Spinal cord (tissue), 10 donors: ENCODE measurements at places on chromosomes 1 and 21. TPM values are rescaled to one million over a fixed set of nuclear protein-coding genes. Genes with fewer than 3 reads are reported as not detected.

DNA sequence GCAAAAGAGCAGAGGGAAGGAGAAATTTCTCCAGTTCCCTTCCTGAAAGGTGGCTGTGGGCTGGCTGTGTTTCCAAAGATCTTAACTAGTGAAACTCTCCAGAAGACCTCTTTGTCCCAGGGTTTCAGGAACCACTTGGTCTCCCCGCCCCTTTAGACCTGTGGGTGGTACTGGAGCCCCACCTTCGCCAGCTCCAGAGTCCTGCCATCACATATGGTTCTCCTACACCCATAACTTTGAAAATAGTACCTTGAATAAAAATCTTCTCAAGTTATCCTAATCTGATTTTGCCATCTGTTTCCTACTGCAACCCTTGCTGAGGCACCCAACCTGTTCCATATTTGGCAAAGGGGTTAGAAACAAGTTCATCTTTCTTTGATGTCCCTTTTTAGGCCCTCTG, 303.9 kb downstream of the SEC16B start:
- H3K36me3 ChIP-seq, result no peaks in the 10 kb centered on the region
- H3K27me3 ChIP-seq, result no peaks in the 10 kb centered on the region
- no peaks in the 10 kb centered on the region for H3K4me1 ChIP-seq
- H3K4me3 ChIP-seq, result no peak overlapping the region
- DNase-seq, result no peak

The RNU1-3 gene
- 4,182 TPM for total RNA-seq

DNA sequence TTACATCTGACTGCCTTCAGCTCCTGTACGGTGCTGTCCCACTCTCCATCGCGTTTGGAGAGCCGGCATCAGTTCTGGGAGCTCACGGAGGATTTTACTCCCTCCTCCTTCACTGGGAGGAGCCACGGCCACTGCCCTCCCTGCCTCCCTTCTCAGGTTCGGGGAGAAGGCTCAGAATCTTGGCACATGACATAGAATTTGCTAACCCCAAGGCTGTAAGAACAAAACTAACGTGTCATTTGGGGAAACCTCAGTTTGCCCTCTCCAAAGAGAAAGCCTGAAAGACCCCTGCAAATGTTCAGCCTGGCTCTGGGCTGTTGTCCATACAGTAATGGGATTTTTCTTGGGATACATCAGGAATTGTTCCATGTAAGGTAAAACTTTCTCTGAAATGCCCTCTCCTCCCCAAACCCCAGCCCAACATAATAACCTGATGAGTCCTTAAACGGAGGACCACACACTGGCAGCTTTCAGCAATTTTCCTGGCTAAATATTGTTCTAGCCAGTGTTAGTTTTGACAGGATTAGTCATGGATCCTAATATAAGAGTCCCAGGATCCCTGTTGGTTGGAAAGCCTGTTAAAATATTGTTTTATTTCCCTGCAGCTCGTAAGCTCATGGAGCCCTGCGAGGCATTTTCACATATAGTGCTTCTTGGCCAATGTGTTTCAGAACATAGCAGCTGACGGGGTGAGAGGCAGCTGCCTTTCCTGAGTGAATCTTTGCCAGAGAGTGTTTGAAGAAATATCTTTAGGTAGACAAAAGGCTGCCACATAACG, 98.8 kb downstream of the RHOU start:
- H3K27ac ChIP-seq, result peak overlapping the region; percentile 53
- H3K27me3 ChIP-seq, result no peaks in the 10 kb centered on the region
- H3K4me3 ChIP-seq, result no peak overlapping the region
- H3K36me3 ChIP-seq, result no peaks in the 10 kb centered on the region

DNA sequence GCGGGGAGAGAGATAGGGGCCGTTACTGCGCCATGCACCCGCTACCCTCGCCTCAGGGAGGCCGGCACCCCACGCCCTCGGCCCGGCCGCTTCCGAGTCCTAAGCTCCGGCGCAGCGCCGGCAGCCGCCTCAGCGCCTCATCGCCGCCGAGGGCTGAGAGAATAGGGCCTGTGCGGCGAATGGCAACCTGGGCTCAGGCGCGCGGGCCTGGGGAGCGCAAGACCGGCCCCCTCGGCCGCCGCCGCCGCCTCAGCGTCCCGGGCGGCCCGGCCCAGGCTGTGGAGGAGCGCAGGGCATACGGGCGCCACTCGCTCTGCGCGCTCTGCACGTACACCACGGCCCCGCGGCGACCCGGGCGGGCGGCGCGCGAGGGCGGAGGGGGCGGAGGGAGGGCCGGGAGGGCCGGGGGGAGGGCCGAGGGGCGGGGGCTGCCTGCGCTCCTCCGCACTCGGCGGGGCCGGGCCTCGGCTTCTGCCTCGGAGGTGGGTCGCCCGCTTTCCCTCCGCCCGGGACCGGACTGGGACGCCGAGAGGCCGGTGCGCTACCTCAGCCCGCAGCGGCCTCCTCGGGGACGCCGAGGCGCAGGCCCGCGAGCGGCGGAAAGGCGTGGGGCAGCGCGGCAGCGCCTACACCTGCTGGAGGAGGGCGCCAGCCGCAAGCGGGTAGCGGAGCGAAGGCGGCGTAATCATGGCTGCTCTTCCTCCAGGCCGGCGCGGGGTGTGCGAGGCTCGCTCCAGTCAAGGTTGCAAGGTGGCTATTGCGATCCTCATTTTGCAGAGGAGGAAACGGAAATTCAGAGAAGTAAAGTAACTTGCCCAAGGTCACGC, at the start of gene EGLN1:
TSS of gene EGLN1 (minus strand) at position 317 of the 827 bp plus-strand sequence. CDS start 399 bp downstream, outside the sequence.
- H3K36me3 ChIP-seq, result no peaks in the 10 kb centered on the region
- no peaks in the 10 kb centered on the region for H3K27me3 ChIP-seq
- peaks cover 3% of the 10 kb centered on the region for H3K4me1 ChIP-seq
- peak; percentile 69 for DNase-seq
- H3K27ac ChIP-seq, result peak within 1 kb of the TSS; percentile 91

DNA sequence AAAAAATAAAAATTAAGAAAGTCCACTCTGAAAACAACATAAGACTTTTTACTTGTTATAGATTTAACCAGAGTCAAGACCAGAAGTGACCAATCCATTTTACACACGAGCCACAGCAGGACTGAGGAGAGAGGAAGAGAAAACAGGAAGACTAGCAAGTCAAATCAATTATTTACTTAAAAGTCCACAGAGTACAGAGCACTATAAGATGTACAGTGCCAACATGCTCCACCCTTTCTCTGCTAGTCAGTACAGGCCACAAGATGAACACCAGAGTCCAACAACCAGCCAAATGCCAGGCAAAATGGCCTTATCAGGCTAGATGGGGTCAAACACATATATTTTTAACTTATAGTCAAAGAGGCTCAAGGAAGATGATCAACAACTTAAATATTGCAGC, 19.5 kb downstream of the LUZP1 start:
- DNase-seq, result no peak
- no peaks in the 10 kb centered on the region for H3K36me3 ChIP-seq
- no peaks in the 10 kb centered on the region for H3K4me1 ChIP-seq

DNA sequence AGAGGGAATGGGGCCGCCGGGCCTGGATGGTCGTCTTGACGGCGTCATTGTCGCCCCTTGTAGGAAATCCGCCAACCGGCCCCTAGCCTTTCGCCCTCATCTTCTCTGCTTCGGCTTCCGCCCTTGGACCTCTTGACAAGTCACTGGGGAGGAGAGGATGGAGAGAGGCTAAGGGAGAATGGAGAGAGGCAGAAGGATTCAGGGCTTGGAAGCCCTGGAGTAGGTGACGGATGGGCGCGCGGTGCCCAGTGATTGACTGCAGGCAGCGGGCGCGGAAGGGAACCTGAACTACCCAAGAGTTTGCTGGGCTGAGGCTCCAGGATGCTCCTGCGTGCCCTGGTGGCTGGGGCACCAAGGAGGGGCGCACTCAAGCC, 651 bp downstream of the PDE4B start:
- H3K4me3 ChIP-seq, result peak overlapping the region; percentile 37
- no peaks in the 10 kb centered on the region for H3K36me3 ChIP-seq
- DNase-seq, result no peak

The MARK1 gene
- total RNA-seq, result 35.9 TPM

- H3K27ac ChIP-seq, result no peak overlapping the region
- H3K4me3 ChIP-seq, result no peak overlapping the region
Measured at GRCh38 chr1:115408533-115408932, 70.5 kb upstream of the NGF start.

The COL6A1 gene
- total RNA-seq, result 316 TPM

The PLA2G2D gene
- total RNA-seq, result not detected

The KCNC4 gene
- 9.1 TPM for total RNA-seq

GRCh38 chr1:27517907-27518718, 28.1 kb upstream of the WASF2 start:
- no peak for DNase-seq
- H3K4me1 ChIP-seq, result peaks cover 75% of the 10 kb centered on the region
- H3K27me3 ChIP-seq, result no peaks in the 10 kb centered on the region
- H3K4me3 ChIP-seq, result no peak overlapping the region

DNA sequence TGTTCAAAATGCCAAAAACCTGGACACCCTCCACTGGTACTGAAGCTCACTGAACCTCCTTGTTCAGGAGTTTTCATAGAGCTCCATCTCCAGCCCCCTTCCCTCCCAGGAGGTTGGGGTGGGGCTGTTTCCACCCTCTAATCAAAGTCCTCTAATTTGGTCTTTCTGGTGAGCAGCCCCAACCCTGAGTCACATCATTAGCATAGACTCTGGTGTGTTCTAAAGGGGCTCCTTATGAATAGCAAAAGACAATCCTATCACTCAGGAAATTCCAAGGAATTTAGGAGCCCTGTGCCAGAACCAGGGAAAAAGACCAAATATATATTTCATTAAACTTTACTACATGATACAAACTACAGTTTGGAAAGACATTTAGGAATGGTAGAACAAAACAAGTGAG, 13.2 kb upstream of the UBE4B start:
- DNase-seq, result no peak
- no peaks in the 10 kb centered on the region for H3K36me3 ChIP-seq
- H3K4me1 ChIP-seq, result peaks cover 3% of the 10 kb centered on the region
- H3K27ac ChIP-seq, result no peak overlapping the region

DNA sequence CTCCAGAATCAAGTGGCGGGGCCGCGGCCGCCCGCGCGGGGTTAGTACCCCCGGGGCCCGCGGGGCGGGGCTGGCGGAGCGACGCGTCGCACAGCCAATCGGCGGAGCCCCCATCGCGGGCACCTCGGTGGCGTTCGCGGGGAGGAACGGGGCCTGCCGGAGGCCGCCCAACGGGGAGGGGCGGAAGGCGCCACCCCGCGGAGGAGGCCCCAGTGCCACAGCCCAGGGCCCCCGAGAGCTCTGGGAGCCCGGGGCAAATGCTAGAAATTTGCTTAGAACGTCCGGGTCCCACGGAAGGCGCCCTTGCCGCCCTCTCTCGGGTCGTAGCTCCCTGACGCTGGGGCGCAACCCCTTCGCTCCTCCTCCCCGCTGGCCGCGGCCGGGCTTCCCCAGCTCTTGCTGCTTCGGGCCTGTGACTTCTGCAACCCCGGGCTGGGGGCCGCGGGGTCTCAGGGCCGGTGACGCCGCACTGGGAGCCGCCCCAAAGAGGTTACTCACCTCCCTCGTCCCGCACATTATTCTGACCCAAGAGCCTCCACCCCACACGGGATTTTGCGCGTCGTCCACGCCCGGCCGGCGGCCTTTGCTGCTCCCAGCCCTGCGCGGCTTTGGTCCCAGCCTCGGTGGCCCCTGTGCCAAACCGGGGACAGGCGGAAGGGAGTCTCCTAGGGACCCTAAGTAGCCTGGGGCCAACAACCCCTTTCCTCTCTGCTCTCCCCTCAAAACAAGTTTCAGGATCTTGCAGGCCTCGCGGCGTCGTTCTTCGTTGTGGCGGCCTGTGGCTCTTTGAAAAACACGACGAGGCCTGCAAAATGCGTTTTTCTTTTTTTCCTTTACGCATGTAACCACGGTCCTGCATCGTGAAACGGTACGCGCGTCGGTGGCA, at the start of gene RUNX3:
TSS of gene RUNX3 (minus strand) at position 17 of the 886 bp plus-strand sequence. CDS start 408 bp downstream, outside the sequence.
- peaks cover 32% of the 10 kb centered on the region for H3K4me1 ChIP-seq
- H3K27ac ChIP-seq, result no peak within 1 kb of the TSS
- peaks cover 93% of the 10 kb centered on the region for H3K27me3 ChIP-seq
- H3K36me3 ChIP-seq, result no peaks in the 10 kb centered on the region
- H3K4me3 ChIP-seq, result no peak within 1 kb of the TSS

DNA sequence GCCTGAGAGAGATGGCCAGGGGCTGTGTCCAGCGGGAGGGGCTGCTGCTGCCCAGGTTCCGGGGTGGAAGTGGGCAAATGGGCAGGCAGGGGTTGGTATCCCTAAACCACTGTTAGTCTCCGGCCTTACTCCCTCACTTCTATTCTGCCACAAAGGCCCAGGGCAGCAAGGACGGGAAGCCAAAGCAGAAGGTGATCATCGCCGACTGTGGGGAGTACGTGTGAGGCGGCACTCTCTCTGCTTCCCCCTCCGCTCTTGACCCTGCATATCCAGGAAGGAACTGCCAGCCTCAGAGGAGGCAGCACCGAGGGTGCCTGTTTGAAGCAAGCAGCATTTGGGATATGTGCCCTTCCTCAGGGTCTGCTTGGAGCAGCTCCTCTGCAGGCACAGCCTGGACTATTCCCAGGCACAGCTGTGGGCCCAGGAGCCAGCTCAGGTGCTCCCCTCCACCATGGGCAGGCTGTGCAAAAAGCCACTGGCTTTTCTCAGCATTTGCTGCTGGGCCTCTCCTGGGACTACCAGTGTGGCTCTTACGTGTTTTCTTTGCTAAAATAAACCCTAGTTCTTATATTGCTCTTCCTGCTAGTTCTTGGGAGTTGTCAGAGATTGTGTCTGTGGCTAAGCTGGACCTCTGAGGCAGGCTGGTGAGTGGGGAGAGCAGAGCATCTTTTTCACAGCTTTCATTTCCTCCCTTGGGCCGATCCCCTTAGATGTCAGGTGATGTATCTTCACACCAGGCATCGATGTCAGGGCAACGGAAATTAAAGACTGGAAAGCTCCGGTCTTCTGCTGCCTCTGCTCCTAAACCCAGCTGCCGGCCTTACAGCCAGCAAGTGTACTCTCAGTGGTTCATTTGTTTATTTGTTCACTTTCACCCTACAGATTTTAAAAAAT, 14.7 kb downstream of the PPIE start:
- no peak overlapping the region for H3K4me3 ChIP-seq
- H3K36me3 ChIP-seq, result peaks cover 71% of the 10 kb centered on the region
- H3K27ac ChIP-seq, result no peak overlapping the region
- H3K27me3 ChIP-seq, result no peaks in the 10 kb centered on the region

GRCh38 chr1:27399251-27400025, 7.0 kb downstream of the GPR3 start:
- peaks cover 1% of the 10 kb centered on the region for H3K36me3 ChIP-seq
- H3K27ac ChIP-seq, result peak overlapping the region; percentile 71
- no peaks in the 10 kb centered on the region for H3K27me3 ChIP-seq
- DNase-seq, result no peak

DNA sequence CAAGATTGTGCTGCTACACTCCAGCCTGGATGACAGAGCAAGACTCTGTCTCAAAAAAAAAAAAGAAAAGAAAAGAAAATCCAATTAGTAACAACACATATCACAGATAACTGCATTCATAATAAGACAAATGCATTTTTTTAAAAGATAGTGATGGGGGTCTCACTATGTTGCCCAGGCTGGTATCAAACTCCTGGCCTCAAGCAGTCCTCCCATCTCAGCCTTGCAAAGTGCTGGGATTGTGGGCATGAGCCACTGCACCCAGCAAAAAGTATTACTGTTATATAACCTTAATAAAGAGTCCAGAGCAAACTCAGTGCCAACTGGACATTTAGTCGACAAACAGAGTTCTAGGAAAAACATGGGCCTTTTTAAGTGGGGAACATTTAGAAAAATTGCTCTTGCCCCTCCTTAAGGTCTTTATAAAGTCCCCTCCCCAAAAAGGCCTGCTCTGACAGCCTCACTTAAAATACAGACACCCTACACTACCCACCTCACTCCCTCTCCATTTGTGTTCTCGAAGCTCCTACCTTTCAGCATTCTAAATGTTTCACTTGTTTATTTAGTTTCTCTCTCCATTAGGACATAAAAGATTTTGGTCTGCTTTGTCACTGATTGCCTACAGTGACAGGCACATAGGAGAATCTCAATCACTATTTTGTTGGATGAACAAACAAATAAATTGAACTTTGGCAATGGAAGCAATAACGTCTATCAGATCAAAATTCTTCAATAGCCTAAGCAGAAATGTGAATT, 7.5 kb downstream of the ABCB10 start:
- peaks cover 7% of the 10 kb centered on the region for H3K4me1 ChIP-seq
- H3K4me3 ChIP-seq, result no peak overlapping the region
- no peak for DNase-seq
- peaks cover 15% of the 10 kb centered on the region for H3K36me3 ChIP-seq
